ENCODE measurements at places on chromosomes 13 and 19.

DNA sequence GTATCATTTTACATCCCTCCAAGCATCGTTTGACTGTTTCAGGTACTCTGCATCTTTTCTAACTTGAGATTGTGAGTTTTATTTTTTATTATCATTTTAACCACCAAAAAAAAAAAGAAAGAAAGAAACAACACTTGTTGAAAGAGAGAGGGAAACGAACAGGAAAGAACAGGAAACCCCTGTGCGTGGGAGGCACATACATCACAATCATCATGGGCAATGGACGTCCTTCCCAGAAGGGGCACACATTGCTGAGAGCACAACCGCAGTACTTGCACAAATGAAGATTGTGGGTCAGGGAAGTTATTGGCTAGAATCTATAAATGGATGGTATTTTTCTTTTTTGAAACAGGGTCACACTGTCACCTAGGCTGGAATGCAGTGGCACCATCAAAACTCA, 1.7 kb downstream of the CLC start:
- no peak for DNase-seq

DNA sequence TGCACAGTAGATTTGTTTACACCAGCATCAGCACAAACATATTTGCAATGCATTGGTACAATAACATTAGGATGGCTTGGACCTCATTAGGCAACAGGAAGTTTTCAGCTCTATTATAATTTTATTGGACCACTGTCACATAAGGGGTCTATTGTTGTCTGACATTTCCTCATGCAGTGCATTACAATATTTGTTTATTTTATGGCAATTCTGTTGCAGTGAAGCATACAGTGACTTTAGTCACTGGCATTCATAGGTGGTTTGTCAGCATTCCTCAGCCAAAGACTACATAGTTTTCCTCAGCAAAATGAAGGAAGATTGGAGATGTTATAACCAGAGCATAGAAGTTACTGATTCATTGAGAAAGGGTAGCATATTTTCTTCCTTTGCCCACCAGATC, 1732.9 kb downstream of the PCDH9 start:
- DNase-seq = no peak

GRCh38 chr13:29548722-29549121, 46.8 kb downstream of the SLC7A1 start:
- no peak for DNase-seq

DNA sequence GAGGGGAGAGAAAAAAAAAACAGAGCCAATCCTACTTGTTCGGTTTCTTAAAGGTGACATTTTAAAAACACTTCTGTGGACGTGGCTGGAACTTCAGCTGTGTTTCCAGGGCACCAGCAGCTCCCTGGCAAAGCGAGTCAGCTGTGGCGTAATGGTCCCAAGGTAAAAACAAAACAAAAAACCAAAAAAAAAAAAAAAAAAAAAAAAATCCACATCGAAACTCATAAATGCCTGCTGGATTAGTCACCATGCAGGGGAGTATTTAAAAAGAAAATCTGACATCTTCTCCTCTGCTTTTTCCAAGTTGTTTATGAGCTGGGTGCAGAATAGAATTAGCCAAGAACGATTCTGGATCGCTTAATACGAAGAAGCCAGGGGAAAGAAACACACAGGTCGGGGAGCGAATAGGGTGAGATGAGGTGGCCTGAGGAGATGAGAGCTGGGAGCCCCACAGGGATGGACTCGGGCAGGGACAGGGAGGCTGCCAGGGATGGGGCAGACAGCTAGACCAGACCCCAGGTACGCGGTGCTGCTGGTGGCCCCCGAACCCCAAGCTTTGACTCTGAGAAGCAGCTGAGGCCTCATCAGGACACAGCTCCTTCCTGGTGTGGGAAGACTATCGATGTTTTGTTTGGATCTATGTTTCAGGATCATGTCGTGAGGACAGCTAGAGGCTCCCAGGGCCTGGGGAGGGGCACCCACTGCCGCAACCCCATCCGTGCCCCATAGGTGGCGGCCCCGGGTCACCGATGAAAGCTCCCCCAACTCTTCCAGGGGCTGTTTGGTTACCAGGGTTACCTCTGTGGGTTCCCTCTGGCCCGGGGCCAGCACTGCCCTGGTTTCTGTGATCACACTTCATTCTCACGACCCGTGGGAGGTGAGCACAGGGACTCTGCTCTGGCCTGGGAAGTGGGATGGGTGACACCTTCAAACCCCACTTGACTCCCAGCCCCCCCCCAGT, 3.1 kb upstream of the CTXN1 start:
- DNase-seq = no peak

GRCh38 chr13:67343777-67344176, 113.6 kb upstream of the PCDH9 start:
- no peak for DNase-seq

- DNase-seq = peak; percentile 89
Measured at GRCh38 chr19:49680421-49681351, 3.6 kb downstream of the PRMT1 start.

DNA sequence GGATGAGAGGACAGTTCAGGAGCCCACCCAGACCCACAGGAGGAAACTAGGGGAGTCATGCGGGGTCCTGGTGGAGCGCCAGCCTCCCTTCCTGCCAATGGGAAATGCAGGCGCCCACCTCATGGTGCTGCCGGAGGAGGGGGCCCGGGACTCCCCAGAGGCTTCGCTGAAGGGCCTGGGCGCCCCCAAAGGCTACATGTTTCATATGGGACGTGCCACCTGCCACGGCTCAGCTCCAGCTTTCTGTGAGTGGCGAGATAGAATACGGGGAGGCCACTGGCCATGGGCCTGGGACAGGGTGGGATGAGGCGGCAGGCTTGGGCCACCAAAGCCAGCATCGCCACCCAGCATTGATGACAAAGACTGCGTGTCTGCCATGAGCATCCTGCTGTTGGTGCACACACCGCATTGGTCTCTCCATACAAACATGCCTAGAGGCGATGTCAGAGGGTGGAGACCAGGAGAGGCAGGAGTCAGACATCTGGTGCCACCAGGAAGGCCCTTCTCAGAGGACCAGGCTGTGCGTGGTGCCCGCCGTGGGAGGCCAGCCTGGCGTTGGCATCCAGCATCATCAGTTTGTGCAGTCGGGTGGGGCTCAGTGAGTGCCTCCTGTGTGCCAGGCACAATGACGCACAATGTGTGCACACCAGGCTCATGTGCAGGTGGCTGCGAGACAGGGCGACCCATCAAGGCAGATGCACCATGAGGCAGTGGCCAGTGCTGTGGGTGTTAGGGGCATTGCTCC, 1.2 kb upstream of the F10 start:
- no peak for DNase-seq
